ENCODE measurements at places on chromosomes 7 and 10. TPM values are rescaled to one million over a fixed set of nuclear protein-coding genes. Genes with fewer than 3 reads are reported as not detected.

The MORN4 gene
- 24.0 TPM for polyA plus RNA-seq

DNA sequence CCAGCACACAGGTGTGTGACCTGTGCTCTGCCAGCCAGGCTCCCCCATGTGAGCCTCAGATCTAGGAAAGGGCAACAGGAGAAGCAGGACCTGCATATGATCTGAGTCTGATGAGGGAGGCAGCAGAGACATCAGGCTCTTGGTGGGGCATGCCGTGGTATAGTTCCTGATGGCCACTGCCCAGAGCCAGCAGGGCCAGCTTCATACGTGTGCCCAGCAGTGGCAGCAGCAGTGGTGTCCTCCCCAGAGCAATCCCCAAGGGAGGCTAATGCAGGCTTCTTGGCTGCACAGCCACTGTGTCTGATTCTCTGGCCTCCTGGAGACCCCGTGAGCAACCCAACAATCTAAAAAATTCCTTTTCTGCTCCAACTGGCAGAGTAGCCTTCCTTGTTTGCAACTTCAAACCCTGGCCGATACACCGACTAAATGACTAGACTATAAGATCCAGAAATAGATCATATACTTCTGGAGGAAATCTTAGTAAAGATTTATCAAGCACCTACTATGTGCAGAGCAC is 230.6 kb upstream of the ZMIZ1 start:
- DNase-seq: no peak

The TRA2A gene
- polyA plus RNA-seq: 199 TPM

- no peak for DNase-seq
These were observed 156.1 kb downstream of the RNLS start for GRCh38 chr10:88427024-88427423.

- no peak for DNase-seq
These were observed 421.3 kb upstream of the NUPR2 start for GRCh38 chr7:56537477-56537876.

GRCh38 chr7:30445770-30446169 is 32.8 kb downstream of the NOD1 start:
- no peak for DNase-seq

The CHRM2 gene
- 3.4 TPM for polyA plus RNA-seq

The HPS6 gene
- polyA plus RNA-seq: 12.5 TPM

DNA sequence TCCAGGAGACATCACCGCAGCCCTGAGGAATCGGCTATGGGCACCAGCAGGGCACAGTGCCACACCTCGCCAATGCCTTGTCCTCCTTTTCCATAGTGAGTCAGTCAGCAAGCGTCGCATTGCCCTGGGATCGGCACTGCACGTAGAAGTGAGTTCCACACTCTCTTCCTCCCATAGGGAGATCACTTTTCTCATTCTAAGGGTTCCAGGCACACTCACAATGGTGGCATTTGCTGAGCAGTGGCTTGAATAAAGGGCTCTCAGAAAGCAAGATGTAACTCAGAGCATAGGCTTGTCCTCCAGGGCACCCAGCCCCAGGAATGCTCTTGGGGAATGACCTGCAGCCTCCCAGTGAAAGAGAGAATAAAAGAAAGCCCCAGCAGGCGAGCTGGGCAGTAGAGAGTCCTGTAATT is 1.1 kb upstream of the VIM start:
- DNase-seq: no peak

DNA sequence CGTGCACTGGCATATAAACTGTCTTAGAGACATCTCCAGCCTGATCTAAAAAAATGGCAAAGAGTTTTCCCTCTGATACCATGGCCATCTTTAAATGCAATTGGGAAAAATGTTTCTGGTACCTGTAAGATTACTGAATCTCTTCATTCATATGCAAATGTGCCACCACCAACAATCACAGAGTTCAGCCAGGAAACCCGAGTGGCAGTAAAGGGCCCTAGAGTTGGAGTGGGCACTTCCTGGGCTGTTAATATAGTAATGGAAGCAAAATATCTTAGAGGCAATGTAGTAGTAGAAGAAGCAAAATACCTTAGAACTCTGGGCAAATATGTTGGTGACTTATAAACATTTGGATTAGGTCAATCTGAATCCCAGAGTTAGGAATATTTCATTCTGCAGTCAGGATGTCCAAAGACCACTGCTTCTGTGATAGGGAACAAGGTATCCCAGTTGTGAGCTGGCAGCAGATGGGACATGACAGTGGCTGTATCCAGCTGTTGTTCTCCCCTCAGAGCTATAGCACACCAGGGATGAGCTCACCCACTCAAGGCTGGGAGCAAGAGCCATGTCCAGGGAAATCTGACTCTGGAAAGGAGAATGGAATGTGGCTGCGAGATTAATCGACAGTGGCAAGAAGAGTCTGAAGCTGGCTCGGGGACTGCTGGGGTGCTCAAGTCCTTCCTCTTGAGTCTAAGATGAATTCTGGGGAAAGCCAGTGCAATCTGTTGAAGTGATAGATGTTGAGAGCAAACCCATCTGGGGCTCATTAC is 332.1 kb downstream of the PHTF2 start:
- DNase-seq: no peak

The AQP1 gene
- polyA plus RNA-seq: 218 TPM

- no peak for DNase-seq
These were observed 3.1 kb upstream of the FAM171A1 start for GRCh38 chr10:15374156-15374555.

The GRID1 gene
- 1.6 TPM for polyA plus RNA-seq

GRCh38 chr10:63498665-63499064 is 22.5 kb upstream of the REEP3 start:
- DNase-seq: no peak

The ORC5 gene
- 28.0 TPM for polyA plus RNA-seq

The SEC61G gene
- 203 TPM for polyA plus RNA-seq

The CDC14C gene
- 0.06 TPM for polyA plus RNA-seq

The ERVW-1 gene
- polyA plus RNA-seq: 0.55 TPM

GRCh38 chr10:133024704-133025557 is 62.8 kb upstream of the ADGRA1 start:
- DNase-seq: no peak

The DKK1 gene
- 53.0 TPM for polyA plus RNA-seq

DNA sequence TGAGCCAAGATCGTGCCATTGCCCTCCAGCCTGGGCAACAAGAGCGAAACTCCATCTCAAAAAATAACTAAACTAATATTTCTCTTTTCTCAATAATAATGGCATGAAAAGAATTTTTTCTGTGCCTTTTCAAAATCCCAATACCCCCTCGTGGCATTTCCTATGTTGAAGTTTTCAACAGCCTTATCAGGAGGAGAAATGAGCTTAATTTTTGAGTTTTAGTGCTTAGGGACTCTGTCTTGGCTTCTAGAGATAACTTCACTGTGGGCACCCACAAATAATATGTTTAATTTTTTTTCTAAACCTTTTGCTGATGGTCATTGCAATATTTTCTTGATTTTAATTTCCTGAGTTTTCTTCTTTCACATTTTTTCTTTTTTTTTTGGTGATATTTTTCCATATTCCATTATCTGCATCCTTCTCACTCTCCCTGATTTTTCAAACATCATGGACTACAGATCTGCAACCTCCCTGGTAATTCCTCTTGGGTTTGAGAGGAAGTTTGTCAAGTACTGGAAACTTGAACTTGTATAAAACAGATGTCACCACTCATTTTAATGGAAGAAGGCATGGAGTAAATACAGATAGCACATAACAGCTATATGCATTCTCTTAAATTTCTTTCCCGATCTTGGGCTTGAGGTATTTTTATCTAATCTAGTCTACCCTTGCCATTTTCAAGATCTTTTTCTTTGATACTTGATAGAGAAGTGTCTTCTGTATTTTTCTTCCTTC is 84.0 kb downstream of the KAT6B start:
- no peak for DNase-seq

The HOXA9 gene
- 95.9 TPM for polyA plus RNA-seq

The IRF5 gene
- polyA plus RNA-seq: 7.2 TPM

DNA sequence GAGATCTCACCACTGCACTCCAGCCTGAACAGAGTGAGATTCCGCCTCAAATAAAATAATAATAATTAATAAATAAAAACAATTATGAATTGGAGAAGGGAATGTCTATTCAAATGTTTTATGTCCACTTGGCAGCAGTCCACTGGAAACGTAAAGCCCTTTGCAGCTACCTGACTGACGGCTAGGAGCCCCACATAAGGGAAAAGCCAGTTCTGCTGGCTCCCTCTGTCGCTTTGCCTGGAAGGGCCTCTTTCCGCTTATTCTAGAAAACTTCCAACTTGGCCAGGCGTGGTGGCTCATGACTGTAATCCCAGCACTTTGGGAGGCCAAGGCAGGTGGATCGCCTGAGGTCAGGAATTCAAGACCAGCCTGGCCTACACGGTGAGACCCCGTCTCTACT is 6.1 kb upstream of the TNS3 start:
- no peak for DNase-seq

The ANKRD30A gene
- not detected for polyA plus RNA-seq

GRCh38 chr10:16777473-16778370 is 39.5 kb downstream of the RSU1 start:
- peak; percentile 53 for DNase-seq

DNA sequence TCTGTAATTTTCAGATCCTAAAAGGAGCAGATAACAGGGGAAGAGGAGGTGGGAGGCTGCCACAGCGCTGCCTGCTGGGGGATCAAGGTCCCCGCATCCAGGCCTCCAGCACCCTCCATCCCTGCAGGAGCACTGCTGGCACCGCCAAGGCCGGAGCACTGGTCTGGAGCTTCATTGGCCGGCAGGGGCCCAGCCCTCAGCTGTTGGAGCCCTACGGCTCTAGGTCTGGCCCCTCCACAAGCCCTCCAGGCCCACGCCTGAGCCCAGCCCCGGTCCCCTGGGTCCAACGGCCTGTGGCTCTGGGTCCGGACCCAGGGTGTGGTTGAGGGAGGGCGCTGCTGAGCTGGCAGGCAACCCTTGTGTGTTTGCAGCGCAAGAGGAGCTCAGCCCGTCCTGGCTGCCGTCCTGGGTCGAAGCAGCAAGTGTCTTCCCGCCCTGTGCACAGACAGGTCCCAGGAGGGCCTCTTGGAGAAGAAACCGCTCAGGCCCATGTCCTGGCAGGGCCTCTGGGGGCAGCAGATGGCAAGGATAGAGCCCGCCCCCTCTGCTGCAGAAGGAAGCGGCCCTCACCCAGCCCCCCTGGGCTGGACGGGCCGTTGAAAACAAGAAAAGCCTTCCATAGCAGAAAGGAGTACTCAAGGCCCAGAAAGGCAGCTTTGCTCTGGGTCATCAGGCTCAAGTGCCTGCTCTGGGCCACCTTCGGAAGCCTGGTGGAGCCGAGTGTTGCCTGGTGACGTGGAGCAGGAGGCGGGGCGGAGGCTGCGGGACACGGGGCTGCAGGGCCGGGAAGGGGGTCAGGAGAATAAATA is 54.3 kb upstream of the TNRC18 start:
- no peak for DNase-seq

The FXYD4 gene
- polyA plus RNA-seq: 0.71 TPM

DNA sequence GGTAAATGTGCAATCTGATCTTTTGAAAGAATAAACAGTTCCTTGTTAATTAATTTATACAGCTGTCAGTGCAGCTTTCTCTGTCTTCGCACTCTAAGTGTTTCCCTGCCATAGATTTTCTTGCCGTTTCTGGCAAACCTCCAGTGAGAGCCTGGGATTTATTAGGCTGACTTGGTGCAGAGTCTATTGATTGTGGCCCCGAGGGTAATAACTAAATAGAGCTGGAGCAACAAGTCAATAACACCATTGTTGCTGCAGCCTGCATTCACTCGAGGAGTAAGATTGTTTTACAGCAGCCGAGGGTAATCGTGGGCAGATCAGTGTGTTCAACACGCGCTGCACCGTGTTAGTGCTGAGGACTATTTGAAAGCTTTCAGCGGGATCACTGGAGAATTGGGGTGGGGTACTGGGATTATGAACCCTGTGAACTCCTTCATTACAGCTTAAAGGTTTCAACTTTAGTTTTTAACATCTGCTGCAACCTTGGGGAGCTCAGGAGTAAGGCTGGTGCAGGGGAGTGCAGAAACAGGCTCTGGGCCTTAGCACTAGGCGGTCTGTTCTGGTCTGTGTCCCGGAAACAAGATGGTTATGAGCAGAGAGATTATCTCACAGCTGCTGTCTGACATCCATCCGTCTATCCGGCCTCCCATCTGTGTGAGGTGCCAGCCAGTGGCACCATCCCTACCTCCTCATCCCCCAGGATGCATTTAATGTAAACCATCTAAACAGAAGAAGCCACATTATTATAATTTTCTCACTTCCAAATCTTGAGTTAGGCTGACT is 174.0 kb upstream of the TCF7L2 start:
- no peak for DNase-seq

DNA sequence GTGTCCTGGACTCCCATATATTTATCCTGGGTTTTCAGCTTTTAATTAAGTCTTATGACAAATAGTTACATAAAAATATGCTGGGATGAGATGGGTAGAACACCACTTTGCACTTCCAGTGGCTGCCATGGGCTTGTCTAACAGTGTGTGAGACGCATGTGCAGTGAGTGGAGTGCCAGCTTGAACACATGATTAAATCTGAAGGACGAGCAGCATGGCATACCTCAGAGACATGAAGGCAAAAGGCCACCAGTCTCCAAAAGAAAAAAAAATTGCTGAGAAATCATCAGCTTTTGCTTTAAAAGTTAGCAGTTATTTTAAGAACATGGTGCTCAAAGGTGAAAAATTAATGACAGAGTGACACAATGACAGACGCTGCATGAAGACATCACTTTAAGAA is 139.0 kb upstream of the ADCY1 start:
- DNase-seq: no peak

DNA sequence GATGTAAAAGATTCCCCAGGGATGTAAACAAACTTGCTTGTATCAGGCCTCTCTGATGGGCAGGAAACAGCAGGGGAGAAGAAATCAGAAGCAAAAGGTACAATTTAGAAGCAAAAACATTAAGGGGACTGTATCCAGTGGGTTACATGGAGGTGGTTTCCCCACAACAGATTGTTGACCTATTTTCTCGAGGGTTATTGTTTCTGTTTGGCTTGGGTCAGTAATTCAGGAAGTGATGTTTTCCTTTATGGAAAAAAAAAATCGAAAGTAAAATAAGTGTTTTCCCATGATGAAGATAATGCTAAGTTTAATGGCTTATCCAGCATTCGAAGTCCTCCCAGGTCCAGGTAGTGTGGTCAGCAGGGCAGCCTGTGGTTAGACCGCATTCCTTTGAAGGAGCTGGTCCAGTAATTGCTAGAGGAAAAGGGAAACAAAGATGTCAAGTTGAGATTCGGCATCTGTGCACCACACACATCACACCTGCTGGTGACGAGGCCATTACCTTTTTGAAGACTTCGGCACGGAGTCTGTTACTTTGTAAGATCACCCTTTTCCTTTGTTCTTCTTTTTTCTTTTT is 37.3 kb upstream of the ADAM12 start:
- no peak for DNase-seq

The CLEC5A gene
- 0.14 TPM for polyA plus RNA-seq

The NXPH1 gene
- 0.11 TPM for polyA plus RNA-seq

The MYH16 gene
- polyA plus RNA-seq: not detected

GRCh38 chr7:90655566-90655965 is 59.4 kb downstream of the CDK14 start:
- no peak for DNase-seq

The TUBB8 gene
- 0.43 TPM for polyA plus RNA-seq

- no peak for DNase-seq
These were observed 113.6 kb downstream of the OAT start for GRCh38 chr10:124305131-124305530.

The HOXA1 gene
- 2.3 TPM for polyA plus RNA-seq

The UCN3 gene
- 2.9 TPM for polyA plus RNA-seq

GRCh38 chr7:107147464-107148393 is 21.1 kb upstream of the HBP1 start:
- no peak for DNase-seq

Data from right renal cortex interstitium (tissue), 3 donors.